ENCODE measurements at places on chromosomes 13 and 19.
A peak's percentile ranks its signal among the peaks of the same experiment; 100 is the strongest.

- no peak for DNase-seq
These were observed 36.7 kb upstream of the DOCK9 start for GRCh38 chr13:99014522-99014921.

DNA sequence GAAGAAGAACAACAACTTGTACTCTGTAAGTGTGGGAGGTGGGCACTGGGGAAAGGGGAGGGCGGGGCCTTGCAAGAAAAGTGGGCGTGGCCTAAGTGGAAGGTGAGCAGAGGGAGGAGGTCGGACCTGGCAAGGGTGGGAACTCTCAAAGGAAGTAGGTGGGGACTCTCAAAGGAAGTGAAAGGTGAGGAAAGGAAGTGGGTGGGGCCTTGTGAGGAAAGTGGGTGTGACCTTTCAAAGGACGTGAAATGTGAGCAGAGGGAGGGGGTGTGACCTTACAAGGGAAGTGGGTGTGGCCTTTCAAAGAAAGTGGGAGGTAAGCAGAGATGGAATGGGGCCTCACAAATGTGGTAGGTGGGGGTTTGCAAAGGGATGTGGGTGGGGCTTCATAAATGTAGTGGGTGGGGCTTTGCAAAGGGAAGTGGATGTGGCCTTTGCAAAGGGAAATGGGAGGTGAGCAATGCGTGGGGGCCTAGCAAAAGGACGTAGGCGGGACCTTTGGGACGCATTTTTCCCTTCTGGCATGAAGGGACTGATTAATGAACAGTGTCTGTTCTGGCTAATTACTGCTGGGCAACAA is 25.9 kb downstream of the ACSBG2 start:
- peak; percentile 75 for DNase-seq

GRCh38 chr19:41955521-41955920 is 3.6 kb downstream of the RABAC1 start:
- DNase-seq, result no peak

- no peak for DNase-seq
These were observed 3.2 kb downstream of the MYPOP start for GRCh38 chr19:45899253-45899652.

GRCh38 chr13:26051657-26052311 is at the start of gene SHISA2:
Gene SHISA2 (minus strand): TSS chr13:26052016. CDS start chr13:26050975, 1,041 bp downstream.
- peak; percentile 51 for DNase-seq

DNA sequence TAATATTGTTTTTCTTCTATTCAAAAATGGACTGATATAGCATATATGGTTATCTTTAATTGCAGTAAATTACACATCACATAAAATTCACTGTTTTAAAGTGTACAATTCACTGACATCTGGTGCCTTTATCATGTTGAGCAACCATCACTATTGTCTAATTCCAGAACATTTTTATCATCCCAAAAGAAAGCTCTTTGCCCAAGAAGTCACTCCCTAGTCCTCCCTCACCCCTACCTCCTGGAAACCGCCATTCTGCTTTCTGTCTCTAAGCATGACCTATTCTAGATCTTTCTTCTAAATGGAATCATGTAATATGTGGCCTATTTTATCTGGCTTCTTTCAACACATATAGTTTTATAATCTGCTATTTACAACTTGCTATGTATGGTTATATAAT is 525.6 kb downstream of the DCT start:
- no peak for DNase-seq

DNA sequence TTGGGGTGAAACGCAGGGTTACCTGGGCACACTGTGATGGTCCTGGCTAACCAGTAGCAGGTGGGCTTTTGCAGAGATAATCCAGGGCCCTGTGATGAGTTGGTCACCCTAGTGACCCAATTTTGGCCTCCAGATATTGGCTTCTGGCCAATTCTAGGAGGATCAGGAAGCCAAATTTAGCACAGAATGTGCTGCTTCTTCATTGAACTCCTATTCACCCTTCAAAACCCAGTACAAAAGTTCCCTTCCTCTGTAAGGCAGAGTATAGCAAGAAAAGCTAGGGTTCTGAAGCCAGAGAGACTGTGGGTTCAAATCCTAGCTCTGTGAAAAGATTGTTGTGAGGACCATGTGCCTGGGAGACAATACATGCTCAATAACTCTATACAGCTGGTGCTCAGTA is 70.8 kb downstream of the INSR start:
- DNase-seq, result no peak

DNA sequence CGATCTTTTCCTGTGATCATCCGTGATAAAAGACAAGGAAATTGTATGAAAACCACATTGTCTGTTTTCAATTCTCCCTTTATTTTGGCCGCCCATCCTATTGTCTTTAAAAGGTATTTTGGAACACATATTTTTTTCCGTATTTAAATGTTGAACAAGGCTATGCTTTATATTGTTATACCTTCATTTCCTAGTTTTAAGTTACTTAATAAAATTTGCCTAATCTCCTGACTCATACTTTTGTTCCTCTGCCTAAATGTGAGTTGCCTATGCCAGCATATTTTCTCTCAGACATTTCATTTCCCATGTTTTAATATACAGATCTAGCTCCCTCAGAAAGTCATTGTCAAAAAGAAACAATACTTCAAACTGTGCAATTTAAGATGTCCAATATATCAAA is 104.2 kb downstream of the SLITRK6 start:
- no peak for DNase-seq

DNA sequence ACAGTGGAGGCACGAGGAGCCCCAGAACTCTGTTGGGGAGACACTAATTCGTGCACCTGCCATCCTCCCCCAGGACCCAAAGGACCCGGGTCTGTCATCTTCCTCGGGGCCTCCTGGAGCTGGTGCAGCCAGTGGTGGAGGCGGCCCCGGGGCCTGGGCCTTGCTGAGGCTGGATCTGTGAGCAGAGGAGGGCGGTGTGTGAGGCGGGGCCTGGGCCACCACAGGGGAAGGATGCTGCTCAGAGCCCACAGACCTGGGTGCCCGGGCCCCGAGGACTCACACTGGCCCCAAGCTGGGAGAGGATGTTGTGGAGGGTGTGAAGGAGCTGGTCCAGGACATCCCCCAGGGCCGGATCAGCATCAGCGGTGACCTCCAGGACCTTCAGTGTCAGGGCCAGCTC is 8.3 kb downstream of the IFNL3 start:
- DNase-seq, result no peak

GRCh38 chr19:4660181-4660791 is 9.9 kb downstream of the MYDGF start:
- DNase-seq, result peak; percentile 27

- DNase-seq, result no peak
These were observed 208.0 kb downstream of the DLEU7 start for GRCh38 chr13:50635504-50635903.

- DNase-seq, result no peak
These were observed 1.7 kb downstream of the TUBA3C start for GRCh38 chr13:19179916-19180315.

GRCh38 chr13:103866048-103866447 is 799.8 kb upstream of the SLC10A2 start:
- no peak for DNase-seq

- DNase-seq, result no peak
These were observed 92.3 kb downstream of the TNFSF13B start for GRCh38 chr13:108361769-108362168.

- DNase-seq, result no peak
These were observed 134.6 kb downstream of the KATNAL1 start for GRCh38 chr13:30172593-30173302.

GRCh38 chr19:32998722-32999121 is 26.7 kb downstream of the FAAP24 start:
- DNase-seq, result no peak

GRCh38 chr19:7863157-7863970 is 10.8 kb downstream of the PRR36 start:
- DNase-seq, result no peak

GRCh38 chr19:19057720-19058119 is 6.1 kb upstream of the SLC25A42 start:
- DNase-seq, result no peak

DNA sequence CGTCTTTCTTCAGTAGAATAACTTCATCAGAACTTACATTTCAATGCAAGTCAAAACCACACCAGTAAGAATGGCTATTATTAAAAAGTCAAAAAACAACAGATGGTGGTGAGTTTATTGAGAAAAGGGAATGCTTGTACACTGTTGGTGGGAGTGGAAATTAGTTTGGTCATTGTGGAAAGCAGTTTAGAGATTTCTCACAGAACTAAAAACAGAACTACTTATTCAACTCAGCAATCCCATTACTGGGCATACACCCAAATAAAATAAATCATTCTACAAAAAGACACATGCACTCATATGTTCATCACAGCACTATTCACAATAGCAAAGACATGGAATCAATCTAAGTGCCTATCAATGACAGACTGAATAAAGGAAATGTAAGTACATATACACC is 231.2 kb downstream of the NHLRC3 start:
- no peak for DNase-seq

DNA sequence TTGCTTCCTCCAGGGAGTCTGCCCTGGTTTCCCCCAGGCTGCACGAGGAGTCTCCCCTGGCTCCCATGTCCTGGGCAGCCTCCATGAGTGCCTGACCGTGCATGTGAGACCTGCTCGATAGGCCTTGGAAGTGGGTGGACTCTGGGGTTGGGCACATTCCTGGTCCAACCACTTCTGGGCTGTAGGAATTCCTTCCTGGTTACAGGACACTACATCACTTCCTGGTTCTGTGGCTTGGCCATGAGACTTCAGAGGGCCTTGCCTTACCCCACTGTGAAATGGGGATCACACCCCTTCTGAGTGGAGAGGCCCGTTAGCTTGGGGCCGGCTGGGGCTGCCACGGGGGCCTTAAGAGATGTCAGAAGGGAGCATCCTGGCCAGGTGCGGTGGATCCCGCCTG is 4.0 kb upstream of the ZNF628 start:
- DNase-seq, result no peak

DNA sequence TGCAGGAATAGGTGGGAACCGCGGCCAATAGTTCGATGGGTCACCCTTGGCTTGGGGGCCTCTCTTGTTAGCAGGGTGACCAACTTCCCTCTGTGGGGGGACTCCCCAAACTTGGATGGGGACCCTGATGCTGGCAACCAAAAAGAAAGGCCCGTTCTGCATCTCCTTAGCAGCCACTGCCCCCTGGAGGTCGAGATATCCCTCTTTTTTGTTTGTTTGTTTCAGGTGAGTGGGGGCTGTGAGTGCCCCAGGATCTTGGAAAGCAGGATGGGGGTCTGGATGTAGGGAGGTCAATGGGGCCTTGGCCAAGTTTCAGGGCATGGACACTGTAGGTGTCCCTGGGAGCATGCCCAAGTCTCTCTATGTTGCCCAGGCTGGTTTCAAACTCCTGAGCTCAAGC is 7.7 kb upstream of the CRTC1 start:
- no peak for DNase-seq

DNA sequence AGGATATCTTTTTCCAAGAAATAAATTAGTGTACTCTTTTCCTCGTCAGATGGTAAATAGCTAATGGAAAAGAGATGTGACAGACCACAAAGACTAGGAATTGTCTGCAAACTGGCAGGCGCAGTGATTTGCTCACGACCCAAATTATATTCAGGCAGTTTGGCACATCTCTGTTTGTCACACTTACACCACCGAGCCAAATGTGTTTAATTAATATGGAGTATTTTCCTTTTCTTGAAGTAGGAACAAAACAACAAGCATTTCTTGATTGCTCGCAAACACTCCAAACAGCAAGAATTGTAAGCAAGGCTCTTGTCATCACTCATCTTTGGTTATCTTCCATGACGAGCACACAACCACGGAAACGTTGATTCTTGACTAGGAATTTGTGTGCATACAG is 884.2 kb downstream of the PCDH9 start:
- no peak for DNase-seq

DNA sequence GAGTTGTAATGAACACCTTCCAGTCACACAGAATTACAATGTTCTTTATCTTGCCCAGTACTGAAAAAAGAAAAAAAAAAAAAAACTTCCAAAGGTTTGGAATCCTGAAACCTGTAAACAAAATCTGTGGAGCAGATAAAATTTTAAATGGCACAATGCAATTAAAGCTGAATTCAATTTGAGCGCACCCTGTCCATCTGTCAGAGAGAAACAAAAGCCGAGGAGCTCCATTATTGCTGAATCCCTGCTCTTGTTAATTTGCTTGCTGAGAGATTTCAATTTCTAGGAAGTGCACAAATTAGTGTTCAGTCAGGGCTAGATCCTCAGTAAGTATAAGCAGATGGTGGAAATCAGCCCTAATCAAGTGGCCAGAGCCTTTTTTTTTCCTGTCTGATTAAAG is 65.2 kb downstream of the DACH1 start:
- no peak for DNase-seq

- no peak for DNase-seq
These were observed 99.0 kb downstream of the MBNL2 start for GRCh38 chr13:97321101-97321500.

GRCh38 chr13:104799152-104799551 is 1732.9 kb upstream of the SLC10A2 start:
- DNase-seq, result no peak

DNA sequence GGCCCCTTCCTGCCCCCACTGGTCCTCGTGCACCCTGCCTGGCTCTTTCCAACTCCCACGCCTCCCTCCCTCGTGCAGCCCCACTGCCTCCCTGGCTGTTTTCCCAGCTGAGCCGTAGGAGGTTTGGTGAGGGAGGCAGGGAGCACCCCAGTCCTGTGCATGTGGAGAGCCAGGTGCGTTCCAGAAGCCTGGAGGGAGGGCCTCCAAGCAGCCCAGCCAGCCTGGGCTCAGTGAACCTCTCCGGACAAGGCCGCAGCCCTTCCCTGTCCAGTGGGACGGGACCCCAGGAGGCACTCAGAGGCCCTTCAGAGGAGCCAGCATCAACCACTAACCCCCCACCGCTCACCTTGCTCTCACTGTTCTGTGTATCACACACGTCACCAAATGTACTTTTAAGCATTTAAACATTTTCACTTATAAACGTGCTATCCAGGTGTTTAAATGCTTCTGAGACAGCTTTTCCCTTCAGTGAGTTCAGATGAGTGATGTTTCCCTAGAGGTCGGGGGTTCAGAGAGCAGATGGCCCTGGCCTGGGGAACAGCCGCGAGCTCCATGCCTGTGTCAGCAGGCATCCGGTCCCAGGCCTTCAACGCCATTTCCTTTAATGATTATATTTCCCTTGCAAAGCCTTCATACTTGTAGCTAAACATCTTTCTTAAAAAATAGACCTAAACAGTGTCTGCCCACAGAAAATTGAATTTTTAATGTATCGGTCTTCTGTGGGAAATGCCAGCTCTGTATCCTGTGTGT is 122.6 kb downstream of the ATP11A start:
- no peak for DNase-seq

DNA sequence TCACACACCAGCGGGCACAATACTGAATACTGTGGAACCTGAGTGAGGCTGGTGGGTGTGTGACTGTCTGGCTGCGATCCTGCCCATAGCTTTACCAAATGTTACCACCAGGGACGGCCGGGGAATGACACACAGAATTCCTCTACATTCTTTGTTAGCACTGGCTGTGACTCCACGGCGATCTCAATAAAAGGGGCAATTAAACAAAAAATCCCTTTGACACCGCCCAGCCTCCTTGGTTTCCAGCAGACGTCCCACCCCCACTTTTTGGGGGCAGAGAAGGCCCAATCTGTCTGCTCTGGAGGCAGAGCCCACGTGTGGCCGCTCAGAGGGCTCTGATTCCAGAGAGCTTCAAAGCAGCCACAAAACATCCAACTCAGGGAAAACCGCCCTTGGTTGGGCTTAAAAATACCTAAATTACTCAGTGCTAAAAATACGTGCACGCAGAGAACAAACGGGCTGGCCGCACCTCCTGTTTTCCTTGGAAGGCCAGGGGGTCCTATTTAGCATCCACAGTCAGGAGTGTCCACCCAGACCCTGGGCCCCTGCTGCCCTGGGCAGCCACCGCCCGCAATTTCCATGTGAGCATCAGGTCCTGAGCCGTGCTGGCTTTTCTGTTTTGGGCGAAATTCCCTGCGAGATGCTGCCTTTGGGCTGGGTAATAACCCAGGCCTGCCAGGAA is 47.8 kb downstream of the GADD45B start:
- DNase-seq, result no peak

GRCh38 chr13:99421758-99422585 is 79.3 kb upstream of the TM9SF2 start:
- peak; percentile 16 for DNase-seq
